BJ (cell line): ENCODE measurements at places on chromosomes 12 and 14.

- no peak for DNase-seq
These were observed 91.8 kb upstream of the PWP1 start for GRCh38 chr12:107593713-107594381.

GRCh38 chr12:15996254-15996653 lies 85.1 kb downstream of the DERA start:
- no peak for DNase-seq

- DNase-seq: no peak
These were observed 61.1 kb upstream of the DLK1 start for GRCh38 chr14:100665511-100666032.

GRCh38 chr12:85147331-85147730 lies 111.2 kb downstream of the LRRIQ1 start:
- no peak for DNase-seq

DNA sequence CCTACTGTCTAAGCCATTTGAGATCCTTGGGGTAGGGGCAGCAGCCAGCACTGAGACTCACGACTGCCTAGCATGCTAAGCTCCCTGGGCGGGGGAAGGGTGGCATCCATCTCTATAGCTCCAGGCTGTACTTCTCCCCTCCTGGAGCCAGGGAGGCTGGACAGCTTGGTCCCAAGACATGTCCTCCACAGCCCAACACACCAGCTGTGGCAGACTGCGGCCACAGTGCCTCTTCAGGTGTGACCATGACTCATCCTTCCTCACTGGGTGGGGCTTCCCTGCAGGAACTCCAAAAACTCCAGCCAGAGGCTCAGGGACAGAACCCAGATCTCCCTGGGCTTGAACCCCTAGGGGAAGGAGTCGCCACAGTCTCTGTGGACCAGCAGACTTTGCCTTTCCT lies 193.9 kb downstream of the GPHN start:
- no peak for DNase-seq

GRCh38 chr14:31292937-31293616 lies 85.5 kb upstream of the HECTD1 start:
- DNase-seq: no peak

DNA sequence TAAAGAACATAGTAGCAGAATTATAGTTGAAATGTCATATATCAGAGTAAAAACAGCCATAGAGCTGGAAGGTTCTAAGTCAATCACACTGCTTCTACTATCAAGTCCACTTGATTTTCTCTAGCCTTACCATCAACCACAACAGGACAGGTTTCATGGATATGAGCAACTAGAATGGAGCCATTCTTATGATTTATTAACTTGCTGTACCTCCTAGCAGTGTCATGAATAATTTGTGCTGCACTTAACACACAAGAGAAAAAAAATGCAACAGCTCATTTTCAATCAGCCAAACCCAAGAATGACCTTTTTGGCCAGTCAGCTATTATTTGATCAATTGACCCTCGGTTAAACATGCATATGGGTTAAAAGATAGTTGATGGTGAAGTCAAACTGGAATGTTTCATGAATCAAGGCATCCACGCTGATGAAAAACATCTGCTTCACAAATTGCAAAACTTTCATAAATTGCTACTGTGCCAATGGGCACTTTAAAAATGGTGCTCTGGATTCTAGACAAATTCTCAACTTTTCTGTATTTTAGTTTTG lies 55.4 kb upstream of the CCDC198 start:
- DNase-seq: no peak

- no peak for DNase-seq
These were observed 41.2 kb upstream of the MED13L start for GRCh38 chr12:116318576-116319232.

DNA sequence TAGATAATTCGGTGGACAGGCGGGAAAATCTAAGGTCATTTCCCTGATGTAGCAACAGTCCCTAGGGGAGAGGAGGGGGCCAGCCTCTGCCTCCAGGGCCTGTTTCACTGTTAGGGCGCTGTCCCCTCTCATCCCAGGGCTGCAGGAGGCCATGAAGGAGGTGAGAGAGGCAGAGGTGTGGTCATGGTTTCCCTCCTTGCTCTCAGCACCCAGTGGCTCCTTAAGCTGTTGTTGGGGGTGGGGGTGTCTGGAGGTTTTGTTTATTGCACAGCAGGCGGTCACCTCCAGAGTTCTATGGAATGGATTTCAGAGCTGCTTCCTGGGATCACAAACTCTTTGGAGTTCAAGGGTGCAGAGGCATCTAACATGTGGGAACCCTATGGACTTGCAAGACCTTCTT lies 212.5 kb upstream of the RTL1 start:
- no peak for DNase-seq

- no peak for DNase-seq
These were observed 3.9 kb downstream of the PLD4 start for GRCh38 chr14:104928391-104929133.

DNA sequence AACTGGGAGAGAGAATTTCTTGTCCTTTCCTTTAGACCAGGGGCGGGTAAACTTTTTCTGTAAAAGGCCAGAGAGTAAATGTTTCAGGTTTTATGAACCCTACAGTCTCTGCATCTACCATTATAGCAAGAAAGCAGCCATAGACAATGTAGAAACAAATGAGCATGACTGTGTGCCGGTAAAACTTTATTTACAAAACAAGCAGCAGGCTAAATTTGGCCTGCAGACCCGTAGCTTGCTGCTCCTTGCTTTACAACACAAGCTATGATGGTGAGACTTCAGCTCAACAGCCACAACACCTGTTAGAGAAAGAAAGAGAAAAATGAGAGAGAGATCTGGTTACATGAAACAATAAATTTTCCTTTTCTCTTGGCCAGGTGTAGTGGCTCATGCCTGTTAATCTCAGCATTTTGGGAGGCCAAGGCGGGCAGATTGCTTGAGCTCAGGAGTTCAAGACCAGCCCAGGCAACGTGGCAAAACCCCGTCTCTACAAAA lies 4.2 kb upstream of the CDC42BPB start:
- DNase-seq: no peak

DNA sequence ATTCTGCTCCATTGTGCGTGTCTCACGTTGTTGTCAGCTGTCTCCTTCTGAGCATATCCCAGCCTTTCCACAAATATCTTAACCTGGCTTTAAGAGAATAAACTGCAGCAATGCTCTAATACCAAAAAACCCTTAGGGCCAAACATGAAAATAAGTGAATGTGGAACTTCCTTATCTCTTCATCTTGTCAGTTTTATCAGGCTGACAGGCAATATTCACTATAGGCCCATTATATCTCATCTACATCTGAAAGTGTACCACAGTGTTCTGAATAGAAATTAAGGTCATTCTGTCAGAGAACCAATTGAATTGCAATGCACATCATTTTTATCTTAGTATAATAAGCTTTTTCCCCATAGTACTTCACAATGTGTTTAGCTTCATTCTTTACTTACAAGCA lies 933.1 kb upstream of the FBXO33 start:
- DNase-seq: no peak

DNA sequence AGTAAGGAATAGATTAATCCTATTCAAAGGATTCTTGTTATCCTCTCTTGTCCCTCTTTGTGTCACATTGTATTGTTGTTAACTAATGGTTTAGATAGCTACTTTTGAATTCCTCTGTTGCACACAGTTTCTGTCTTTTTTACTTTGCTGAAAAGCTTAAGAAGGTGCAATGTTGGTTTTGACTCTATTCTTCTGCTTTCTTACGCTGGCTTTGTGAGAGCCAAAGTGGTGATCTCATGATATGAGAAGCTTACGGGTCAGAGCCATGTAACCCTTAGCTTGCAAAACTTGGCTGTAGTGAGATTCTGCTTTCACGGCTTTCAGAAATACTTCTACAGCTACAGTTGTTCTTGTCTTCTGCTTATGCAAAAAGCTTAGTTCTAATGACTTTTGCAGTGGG lies 239.7 kb downstream of the TRHDE start:
- peak; percentile 26 for DNase-seq

DNA sequence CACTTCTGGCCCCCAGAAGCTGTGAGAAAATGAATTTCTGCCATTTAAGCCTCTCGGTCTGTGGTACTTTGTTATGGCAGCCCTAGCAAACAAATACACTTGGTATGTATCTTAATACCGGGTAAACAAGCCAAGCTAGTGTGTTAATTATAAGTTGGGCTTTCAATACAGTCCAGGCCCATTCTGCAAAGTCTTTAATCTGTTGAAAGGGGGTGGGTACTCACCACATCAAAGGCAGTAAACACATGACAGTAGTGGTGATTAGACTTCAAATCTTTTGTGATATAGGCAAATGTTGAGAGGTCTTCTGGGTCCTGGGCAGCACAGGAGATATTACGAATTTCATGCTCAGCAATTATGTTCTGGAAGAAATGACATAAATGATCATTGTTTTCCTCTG lies 127.7 kb downstream of the APAF1 start:
- DNase-seq: no peak

GRCh38 chr12:26971963-26972362 lies 33.7 kb downstream of the FGFR1OP2 start:
- no peak for DNase-seq

DNA sequence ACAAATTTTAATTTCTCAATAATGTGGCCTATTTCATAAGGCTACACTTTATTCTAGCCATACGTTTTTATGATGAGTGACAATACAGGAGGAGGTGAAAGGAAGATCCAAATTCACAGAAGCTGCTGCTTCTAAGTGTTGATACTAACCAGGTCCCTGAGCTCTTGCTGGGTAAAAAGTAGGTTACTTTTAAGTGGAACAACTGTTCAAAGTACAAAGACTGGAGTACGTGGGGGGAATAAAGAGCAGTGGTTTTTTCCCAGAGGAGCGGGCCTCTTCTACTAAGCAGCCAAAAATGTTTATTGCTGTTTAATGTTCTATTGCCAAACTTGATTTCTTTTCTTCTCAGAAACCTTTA lies 301.8 kb downstream of the AEBP2 start:
- DNase-seq: no peak

DNA sequence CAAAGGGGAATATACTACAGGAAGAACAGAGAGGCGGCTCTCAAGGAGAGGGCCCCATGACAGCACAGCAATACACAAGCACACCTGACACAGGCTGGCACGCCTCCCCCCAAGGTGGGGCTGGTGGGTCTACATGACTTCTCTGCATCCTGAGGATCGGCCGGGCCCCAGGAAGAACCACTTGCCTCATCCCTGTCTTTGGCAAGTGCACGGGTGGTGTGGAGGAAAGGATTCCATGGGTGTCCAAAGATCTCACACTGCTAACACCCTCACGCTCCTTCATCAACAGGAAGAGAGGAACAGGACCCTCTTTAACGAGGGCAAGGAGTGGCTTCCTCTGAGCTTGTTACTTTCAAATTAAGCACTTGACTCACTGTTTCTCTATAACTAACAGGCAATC lies 7.3 kb downstream of the VAMP1 start:
- no peak for DNase-seq

DNA sequence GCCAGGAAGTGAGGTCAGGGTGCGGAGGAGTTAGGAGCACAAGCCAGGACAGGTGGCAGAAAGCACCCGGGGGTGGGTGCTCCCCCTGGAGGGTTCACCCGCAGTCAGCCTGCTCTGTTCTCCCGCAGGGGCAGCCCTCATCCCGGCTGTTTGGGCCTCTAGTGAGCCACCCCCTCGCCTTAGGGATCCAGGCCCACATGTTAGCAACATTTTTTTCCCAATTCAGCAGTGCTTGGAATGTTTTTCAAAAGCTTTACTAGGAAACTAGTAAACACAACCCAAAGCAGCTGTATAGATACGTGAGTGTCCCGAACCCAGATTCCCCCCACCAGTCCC lies 28.5 kb upstream of the NXPH4 start:
- DNase-seq: no peak

- no peak for DNase-seq
These were observed 912.4 kb downstream of the VRK1 start for GRCh38 chr14:97709552-97709951.

GRCh38 chr12:96729886-96730285 lies 177.2 kb upstream of the NEDD1 start:
- no peak for DNase-seq

DNA sequence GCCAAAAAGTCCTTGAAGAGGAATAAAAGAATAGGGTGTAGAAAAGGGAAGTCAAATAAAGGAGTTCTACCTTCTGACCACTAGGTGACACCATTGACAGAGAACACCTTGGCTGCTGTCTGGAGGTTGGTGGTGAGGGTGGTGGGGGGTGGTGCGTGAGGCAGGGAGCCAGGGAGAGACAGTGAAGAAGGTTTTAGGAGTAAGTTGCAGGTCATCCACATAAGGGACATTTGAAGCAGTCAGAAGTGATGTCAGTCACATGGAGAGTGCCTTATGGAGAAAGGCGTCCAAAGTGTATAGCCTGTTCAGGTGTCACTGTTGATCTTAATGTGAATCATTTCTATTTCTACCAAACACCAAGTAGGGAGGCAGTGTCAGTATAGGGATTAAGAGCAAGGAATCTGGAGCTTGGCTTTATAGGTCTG lies 279.3 kb upstream of the DDHD1 start:
- no peak for DNase-seq

DNA sequence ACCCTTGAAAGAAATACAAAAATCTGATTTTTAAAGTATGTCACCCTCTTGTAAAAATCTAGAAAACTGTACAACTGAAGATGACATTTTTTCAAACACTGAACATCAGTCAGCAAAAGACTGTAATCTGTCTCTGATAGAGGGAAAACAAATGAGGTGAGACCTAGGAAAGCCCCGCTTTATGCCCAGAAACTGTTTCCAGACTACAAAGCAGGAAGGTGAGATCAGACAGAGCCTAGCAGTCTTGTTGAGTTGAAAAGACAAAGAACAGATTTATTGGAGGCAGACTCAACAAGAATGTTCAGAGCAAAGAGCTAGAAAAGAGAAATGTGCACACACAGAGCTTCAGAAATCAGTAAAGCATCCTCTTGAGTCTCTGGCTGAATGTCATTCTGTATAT lies 873.6 kb downstream of the LRFN5 start:
- no peak for DNase-seq

DNA sequence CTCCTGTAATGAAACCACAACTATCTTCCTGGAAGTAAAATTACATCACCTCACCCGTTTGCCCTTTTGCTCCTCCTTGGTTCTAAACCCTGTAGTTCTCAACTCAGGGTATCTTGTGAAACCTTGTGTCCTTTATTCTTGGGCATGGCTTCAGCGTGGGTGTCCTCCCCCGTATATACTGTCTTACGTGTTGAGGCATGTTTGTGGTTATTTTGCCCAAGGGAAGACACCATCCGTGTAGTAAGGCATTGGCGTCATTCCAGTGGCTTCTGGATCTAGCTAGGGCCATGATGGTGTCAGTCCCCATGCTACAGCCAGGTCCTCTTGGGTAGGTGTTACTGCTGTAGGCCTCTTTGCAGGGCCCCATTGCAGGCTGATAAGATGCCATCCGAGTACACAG lies 115.4 kb downstream of the ZFP36L1 start:
- DNase-seq: no peak

DNA sequence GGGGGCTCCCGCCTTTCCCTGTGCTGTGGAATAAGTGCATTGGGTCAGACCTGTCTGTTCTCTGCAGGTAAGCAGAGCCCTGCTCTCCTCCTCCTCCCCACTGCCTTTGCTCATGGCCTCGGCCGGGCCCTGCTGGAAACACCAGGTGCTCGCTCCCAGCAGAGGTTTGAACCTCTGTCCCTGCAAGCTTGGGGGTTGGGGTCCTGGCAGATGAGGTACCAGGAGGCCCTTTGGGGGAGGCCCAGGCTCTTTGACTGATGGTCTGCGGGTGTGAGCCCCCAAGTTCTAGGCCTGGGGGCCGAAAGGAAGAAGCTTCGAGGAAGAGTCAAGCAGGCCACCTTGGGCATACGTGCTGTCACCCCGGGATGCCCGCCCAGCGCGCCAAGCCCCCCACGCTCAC lies 22.1 kb upstream of the CEP170B start:
- DNase-seq: no peak

- DNase-seq: no peak
These were observed 785.2 kb downstream of the GALC start for GRCh38 chr14:87207756-87208155.

GRCh38 chr14:102817942-102818940 lies 41.0 kb downstream of the TRAF3 start:
- DNase-seq: no peak
